Left ventricle myocardium superior (tissue), 1 donor: ENCODE measurements at places on chromosomes 5 and 9. TPM values are rescaled to one million over a fixed set of nuclear protein-coding genes. Genes with fewer than 3 reads are reported as not detected.

LCN2 gene
- total RNA-seq, result 0.32 TPM

ZFP2 gene
- 0.67 TPM for total RNA-seq

AGXT2 gene
- not detected for total RNA-seq

RNF14 gene
- total RNA-seq, result 99.8 TPM
